ENCODE measurements at places on chromosomes 11 and 22.

DNA sequence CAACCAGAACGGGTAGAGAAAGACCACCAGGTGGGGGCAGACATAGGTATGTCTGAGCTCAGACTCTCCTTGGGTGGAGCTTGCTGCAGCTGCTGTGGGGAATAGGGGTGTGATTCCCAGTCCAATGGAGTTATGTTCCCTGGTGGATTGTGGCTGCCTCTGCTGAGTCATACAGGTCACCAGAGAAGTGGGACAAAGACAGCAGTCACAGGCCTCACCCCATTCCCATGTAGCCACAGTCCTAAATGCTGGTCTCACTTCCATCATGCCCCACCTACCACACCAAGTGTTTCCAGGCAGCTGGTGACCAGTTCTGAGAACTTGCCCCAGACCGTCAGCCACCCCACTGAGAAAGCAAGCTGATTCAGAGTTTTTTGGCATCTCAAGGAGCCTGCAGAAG, 17.5 kb downstream of the OR52E5 start:
- DNase-seq, result no peak

DNA sequence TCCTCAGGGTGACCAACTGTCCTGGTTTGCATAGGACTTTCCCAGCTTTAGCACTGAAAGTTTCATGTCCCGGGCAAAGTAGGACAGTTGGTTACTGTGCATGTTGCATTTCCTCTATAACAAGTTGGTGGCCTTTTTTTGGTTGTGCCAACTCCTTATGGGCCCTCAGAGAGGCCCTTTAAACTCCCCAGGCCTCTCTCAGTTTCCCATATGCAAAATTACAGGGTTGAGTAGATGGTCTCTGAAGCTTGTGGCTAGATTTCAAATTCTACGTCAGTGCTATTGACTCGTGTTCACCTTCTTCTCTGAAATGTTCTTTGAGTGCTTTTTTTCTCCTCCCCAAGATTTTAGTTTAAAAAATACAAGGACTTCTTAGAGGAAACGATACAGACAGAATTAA, 92.5 kb downstream of the MYO18B start:
- DNase-seq, result no peak

DNA sequence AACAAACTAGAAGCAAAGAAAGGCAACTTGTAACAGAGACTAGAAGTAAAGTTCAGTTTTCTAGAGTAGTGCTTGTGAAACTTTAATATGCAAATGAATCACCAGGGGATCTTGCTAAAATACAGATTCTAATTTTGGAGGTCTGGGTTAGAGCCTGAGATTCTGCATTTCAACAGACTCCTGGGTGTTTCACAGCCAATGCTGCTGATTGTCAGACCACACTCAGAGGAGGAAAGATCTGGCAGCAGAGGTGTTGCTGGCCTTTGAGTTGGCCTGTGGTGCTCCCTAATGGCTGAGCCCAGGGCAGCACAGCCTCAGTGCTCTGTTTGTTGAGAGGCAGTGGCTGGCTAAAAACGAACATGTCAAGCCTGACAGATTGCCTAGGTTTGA, 5.4 kb downstream of the CRY2 start:
- DNase-seq, result no peak

GRCh38 chr22:34797826-34798225, 268.1 kb upstream of the ISX start:
- no peak for DNase-seq

DNA sequence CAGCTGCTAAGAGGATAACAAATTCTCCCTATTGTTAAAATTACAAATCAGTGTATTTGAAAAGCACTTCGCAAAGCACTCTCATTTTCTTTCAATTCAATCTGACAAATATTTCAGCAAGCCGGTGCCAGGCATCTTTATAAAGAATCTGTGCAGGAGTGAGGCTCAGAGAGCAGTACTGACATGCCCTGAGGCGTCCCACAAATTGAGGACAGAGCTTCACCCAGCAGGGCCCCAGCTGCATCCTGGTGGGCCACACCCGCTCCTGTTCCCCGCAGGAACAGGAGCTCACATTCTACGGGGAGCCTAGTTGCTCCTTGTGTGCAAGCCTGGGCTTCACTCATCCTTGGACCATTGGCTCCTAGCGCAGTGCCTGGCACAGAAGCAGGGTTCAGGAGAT, 60.9 kb upstream of the EIF3D start:
- no peak for DNase-seq

DNA sequence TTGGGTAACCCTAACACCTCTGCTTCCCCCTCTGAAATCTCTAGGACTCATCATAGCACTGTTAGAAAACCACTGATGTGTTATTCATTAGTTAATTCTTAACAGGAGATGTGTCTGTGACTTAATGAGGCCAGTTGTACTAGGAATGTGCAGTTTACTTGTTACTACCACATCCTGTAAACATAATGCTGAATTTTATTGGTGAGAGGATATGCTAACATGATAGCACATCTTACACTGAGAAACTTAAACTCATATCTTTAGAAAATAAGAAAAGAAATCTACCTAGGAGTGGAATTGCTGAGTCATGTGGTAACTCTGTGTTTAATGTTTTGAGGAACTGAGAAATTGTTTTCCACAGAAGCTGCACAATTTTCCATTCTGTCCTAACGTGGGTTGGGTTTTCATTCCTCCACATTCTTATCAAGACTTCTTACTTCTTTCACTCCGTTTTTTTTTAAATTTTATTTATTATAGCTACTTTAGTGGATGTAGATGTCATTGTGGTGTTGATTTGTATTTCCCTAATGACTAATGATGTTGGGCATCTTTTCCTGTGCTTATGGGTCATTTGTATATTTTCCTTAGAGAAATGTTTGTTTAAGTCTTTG, 33.7 kb downstream of the RNF121 start:
- no peak for DNase-seq

- no peak for DNase-seq
Observed at GRCh38 chr11:65773784-65774411, 6.9 kb downstream of the AP5B1 start.

DNA sequence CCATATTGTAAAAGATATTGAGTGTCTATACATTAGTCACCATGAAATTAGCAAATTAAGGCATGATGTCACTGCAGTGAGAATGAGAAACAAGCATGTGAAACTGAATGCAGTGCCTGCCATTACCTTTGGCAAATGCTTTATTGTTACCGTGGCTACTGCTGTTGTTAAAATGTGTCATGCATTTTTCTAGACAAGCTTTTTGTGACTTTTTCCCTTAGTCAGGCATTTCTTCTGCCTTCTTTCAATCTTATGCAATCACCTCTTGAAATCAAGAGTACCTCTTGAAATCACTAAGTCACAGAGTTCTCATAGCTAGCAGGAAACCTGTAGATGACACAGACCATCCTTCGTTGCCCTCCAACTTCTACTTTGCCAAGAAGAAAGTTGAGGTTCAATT, 461.7 kb upstream of the TENM4 start:
- no peak for DNase-seq

DNA sequence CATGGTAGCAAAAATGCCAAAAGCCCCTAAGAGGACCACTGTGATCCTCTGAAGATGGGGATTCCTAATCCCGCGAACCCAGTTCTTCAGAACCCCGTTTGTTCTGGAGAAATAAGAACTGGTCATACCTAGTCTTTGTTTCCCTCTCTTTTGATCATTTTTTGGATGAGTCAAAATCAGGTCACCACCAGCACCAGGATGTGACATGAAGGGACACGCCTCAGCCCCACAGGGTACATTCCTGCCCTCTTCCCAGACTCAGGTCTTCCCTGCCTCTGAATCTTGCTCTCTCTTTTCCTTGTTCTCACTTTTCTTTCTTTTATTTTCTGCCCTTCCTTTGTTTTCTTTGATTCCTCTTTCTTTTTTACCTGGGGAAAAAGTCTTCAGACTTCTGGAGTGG, 14.6 kb upstream of the ANO1 start:
- DNase-seq, result no peak

DNA sequence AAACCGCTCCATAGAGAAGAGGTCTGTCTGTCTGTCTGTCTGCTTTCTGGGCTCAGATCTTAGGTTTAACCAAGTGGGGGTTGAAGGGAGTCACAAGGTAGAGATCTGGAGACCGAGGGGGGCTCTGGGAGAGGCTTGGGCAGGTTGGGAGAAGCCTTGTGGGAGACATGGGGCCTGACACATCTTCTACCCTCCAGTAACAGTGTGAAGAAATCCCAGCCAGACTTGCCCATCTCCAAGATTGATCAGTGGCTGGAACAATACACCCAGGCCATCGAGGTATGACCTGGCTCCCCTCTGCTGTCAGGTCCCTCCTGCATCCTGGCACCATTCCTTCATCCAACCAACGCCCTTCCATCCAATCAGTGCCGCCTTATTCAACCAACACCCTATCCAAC, 7.4 kb downstream of the PRR33 start:
- DNase-seq, result no peak

DNA sequence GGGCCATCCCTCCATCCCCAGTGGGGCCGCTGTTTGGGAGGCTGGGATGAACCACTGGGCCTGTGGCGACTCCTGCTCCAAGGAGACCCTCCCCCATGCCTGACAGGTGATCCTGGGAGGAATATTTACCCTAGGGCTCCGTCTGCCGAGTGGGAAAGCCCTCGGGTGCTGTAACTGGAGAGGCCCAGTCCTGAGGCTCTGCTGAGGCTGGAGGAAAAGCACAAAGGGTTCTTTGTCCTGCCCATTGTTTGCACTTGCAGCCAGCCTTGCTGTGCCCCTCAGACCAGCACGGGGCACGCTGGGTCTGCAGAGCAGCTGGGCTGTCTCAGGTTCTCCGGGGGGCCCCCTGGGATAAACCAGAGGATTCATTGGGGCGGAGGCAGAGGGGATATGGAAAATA, 321.1 kb downstream of the MN1 start:
- DNase-seq, result no peak

DNA sequence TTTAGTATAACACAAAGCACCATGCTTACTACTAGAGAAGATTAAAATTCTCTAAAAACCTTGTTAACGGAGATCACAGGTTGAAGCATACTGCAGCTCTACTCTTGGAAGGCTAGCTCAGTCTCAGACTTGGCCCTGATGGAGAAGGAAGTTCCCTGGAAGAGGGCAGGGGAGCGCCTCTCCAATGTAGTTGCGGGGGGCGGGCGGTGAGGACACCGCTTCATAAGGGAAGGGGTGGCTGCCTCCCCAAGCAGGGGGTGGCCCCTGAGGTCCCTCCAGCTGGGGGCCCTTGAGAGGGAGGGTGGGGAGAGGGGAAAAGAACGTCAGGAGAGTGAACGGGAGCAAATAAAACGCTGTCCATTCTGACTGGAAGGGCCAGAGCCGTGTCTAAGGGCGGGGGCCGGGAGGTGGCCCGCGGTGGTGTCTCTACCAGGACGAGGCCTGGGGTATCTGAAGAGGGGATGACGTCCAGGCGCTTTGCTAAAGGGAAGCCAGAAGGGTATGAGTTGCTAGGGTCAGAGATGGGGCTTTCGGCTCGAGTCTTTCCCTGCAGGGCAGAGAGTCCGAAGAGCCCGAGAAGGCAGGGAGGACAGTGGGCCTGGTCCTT, 553 bp upstream of the USP47 start:
- DNase-seq, result no peak

DNA sequence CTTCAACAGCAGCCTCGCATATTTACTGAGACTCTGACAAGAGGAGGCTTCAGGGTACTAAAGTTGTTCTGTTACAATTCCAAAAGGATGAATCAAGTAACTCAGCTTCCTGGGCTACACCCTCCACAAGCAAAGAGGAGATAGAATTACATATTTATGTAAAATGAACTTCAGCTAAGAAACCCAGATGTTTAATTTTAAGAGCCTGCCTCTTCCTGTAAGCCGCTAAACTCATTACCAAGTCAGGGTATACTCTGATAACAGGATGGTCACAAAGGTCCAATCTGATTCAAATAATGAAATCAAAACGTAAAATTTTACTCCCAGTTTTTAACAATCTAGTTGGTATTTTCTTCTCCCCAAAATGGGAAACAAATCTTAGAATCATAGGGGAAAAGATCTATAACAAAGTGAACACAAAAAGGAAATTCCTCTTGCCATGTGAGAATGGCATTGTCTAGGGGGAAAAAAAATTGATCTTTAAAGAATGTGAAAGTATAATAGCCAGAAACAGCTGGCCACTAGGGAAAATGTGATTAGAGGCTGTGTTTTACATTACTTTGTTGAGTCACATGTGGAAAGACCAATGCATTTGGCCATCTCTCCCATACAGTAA, 30.9 kb downstream of the CHEK2 start:
- no peak for DNase-seq

- no peak for DNase-seq
Observed at GRCh38 chr22:32058656-32059260, 15.7 kb downstream of the SLC5A1 start.

DNA sequence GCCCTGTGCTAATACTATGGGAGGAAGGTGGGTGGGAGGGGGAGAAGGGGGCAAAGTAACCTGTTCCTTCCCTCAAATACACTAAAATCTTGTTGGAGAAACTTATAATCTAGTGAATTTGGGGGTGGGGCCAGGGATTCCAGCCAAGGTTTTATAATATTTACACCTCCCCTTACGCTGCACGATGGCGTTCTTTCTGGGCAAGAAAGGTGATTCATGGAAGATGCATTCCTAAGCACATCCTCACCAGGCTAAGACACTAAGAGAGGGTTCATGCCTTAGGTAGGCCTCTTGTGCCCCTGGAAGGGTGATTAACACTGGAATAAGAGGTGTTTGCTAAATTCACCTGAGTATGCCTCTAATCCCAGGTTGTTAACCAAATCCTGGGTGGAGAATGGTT, 82.6 kb downstream of the BARX2 start:
- DNase-seq, result no peak

DNA sequence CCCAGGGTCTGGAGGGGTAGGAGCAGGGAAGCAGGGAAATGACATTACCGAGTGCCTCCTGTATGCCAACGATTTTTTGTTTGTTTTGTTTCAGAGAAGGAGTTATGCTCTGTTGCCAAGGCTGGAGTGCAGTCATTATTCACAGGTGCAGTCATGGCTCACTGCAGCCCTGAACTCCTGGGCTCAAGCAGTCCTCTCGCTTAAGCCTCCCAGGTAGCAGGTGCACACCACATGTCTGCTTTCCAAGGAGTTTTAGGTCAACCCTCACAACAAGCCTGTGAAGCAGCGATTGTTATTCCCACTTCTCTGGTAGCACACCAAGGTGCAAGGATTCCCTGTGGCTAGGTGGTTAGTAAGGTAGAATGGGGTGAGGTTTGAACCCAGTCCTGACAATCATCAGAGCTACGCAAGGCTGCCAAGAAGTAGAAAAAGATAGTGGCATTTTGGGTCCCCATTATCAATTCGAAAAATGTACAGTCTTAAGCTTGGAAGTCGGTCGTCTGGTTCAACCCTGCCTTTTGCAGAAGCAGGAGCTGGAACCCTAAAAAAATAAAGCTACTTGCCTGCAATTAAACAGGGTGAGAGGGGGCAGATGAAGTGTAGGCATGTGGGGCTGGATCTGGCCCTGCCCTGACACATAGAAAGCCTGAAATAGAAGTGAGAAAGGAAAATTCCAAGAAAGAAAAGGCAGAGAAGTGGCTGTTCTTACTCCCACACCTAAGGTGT, 9.1 kb downstream of the UCP3 start:
- no peak for DNase-seq

- DNase-seq, result no peak
Observed at GRCh38 chr11:59510941-59511589, at the start of gene OR4D9. OR4D9 (plus strand) TSS chr11:59511539; CDS start chr11:59514913, 3,374 bp downstream.

GRCh38 chr22:26463101-26463661, 20.4 kb downstream of the HPS4 start:
- DNase-seq, result no peak
